Bronchial epithelial cell (primary cell): ENCODE measurements at places on chromosomes 3 and 15. TPM values are rescaled to one million over a fixed set of nuclear protein-coding genes. Genes with fewer than 3 reads are reported as not detected.

The POLR2H gene
- 48.4 and 112 TPM in 2 replicates for total RNA-seq

The DUOXA2 gene
- total RNA-seq = 0.13 TPM in 1 of 2 replicates, not detected in the other

The SYNPR gene
- not detected in 2 replicates for total RNA-seq

The ARL14 gene
- total RNA-seq = 0.13 and 0.26 TPM in 2 replicates

DNA sequence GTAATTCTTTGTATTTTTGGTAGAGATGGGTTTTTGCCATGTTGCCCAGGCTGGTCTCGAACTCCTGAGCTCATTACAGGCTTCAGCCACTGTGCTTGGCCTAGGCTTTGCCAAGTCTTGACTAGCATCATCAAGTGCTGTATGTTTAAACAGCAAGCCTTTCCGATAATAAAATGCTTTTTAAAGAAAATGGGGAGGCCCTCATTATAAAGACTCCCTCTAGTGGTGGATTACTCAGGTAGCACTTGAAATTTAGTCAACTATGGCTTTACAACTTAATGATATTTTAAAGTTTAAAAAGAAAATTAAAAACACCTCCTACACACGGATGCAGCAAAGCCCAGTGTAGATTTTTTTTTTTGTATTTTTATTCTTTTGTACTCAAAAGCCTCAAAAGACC lies 213.6 kb downstream of the GAP43 start:
- peak; percentile 41 for DNase-seq

DNA sequence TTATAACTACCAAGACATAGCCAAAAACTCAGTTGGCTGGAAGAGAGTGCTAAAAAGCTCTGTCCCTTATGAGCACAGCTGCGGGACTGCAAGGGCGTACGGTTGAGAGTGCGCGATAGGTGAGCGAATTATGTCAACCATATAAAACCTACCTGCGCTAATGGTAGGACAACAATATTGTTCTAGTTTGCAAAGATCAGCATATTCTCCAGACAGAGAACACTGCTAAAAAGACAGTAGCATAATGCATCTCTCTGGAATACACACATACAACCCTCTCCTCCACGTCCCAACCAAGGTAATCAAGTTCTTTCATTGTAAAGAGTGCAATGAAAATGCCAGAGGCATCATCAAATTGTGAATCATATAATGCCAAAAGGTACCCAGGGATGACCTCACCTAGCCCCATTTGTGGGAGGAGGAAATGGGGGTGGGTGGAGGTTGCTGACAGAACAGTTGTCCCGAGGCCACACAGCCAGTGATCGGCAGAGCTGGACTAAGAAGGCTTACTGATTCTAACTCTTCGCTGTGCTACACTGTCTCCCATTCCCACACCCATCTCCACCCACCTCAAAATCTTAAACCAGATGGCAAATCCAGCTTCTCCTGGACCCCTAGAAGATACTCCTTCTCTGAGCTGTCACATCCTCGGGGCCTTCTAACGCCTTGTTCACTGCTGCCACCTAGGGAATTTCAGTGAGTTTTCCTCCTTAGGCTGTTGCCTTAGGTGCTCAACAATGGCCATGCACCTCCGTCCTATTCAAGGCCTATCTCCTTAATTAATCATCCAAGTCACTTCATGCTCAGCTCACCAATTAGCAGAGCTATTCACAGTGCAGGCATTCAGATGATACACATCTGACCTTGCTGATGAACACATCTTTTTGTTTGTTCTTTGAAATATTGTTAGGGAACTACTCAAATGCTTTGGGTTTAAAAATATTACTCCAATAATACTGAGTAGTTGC lies 60.7 kb downstream of the RPL22L1 start:
- DNase-seq = peak; percentile 86

- DNase-seq = peak; percentile 49
Measured at GRCh38 chr3:78565712-78566111, 1202.1 kb downstream of the ROBO1 start.

DNA sequence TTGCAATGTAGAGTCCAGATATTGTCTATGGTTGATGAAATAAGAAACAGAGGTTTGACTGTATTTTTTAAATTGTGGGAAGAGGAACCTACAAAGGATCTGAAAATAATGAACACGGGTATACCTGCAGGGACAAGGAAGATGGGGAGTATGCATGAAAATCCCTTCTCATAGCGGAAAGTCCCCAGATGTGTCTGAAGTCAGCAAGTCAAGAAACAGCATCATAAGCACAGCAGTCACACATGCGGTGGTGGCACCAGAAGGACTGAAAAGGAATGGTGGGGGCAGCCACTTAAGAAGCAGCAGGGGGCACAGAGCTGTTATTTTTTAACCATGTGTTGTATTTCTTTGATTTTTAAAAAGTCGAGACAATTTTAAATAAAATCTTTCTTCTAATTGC lies 4.7 kb downstream of the MRPS11 start:
- DNase-seq = no peak

DNA sequence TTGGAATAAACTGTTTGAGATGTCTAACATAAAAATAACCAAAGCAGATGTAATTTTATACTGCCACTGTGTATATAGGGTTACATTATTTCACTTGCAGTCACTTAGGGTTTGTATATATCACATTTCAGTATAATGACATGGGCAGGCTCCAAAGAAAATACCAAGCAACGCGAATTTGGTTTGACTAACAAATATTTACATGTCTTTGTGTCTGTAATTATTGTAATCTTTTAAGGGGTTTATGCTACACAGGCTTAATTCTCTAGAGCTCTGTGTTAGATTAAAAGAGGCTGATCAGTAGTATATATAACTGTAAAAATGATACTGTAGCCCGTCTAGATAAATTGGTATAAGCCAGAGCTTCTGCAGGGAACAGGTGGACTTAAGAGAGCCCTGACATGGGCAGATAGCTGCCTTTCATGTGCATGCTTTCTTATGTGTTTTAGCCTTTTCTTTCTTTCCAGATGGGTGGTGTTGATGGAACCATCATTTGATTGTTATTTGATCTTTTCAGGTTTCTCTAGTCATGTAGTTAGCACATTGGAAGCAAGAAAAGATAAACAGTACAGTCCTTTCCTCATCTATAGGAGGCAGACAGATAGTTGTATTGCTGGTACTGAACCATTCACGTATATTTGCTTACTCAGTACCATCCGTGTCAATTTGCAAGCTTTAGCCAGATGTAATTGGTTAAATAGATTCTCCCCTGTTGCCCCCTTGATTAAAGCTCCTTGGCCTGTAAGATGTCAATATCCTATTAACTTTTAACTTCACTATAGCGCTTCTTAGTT lies 86.1 kb downstream of the GALK2 start:
- DNase-seq = no peak

GRCh38 chr3:30644615-30645014 lies 38.2 kb downstream of the TGFBR2 start:
- peak; percentile 43 for DNase-seq
